ENCODE measurements at places on chromosomes 12 and 14.

- H3K36me3 ChIP-seq: no peaks in the 10 kb centered on the region
- no peak overlapping the region for H3K27ac ChIP-seq
- no peak overlapping the region for H3K4me3 ChIP-seq
- peaks cover 10% of the 10 kb centered on the region for H3K4me1 ChIP-seq
- H3K27me3 ChIP-seq: no peaks in the 10 kb centered on the region
- no peak for DNase-seq
Measured at GRCh38 chr14:61444215-61444768, 122.9 kb downstream of the PRKCH start.

- peaks cover 3% of the 10 kb centered on the region for H3K4me1 ChIP-seq
- H3K36me3 ChIP-seq: no peaks in the 10 kb centered on the region
- no peak overlapping the region for H3K27ac ChIP-seq
- peak; percentile 55 for DNase-seq
- H3K27me3 ChIP-seq: no peaks in the 10 kb centered on the region
- no peak overlapping the region for H3K4me3 ChIP-seq
Measured at GRCh38 chr12:121120323-121120722, 12.4 kb upstream of the P2RX7 start.

DNA sequence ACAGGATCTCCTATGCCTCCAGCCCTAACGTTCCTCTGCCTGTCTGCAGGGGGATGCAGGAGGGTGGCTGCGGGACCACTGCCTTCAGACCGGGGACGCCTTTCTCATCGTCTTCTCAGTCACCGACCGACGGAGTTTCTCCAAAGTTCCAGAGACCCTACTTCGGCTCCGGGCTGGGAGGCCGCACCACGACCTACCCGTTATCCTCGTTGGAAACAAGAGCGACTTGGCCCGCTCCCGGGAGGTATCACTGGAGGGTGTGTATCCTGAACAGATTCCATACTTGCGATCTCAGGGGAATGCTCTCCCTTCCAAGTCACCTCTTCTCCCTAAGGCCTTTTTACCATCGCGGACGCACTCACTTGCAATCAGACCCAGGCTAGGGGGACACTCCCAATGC, 3.0 kb downstream of the REM2 start:
- H3K36me3 ChIP-seq: peaks cover 3% of the 10 kb centered on the region

GRCh38 chr12:1703771-1704722, 13.2 kb downstream of the ADIPOR2 start:
- DNase-seq: no peak
- no peak overlapping the region for H3K27ac ChIP-seq
- H3K4me3 ChIP-seq: no peak overlapping the region
- H3K27me3 ChIP-seq: no peaks in the 10 kb centered on the region

DNA sequence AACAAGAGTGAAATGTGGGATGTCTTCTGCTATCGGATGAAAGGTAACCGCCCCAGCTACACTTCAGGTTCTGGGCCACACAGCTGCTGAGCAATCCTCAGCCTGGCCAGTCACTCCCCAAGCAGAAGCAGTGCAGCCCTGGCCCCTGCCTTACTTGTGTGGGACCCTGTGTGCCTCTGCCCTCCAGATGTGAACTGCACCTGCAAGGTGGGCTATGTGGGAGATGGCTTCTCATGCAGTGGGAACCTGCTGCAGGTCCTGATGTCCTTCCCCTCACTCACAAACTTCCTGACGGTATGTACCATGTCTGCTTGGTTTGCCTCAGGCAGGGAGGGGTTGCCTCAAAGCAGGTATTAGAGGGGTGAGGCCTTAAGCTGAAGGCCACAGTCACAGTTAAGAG, 85.6 kb downstream of the NT5DC3 start:
- H3K27ac ChIP-seq: no peak overlapping the region
- no peaks in the 10 kb centered on the region for H3K27me3 ChIP-seq
- no peaks in the 10 kb centered on the region for H3K36me3 ChIP-seq
- DNase-seq: no peak
- no peaks in the 10 kb centered on the region for H3K4me1 ChIP-seq

DNA sequence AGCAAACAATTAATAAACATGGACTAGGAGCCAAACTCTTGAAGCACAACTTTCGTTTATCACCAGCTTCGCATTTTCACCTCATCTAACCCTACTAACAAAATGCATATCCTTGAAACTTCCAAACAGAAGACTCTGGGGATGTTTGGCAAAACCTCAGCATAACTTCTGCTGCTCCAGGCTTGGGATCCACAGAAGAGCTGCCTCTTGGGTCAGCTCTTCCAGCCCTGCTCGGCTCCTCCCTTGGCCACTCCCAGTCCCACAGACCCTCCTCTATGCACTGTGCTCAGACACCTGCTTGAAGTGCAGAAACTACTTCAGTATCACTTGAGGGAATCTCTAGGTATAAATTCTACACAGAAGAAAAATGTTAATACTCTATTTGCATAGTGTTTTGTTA, 110.0 kb upstream of the AMIGO2 start:
- no peak overlapping the region for H3K4me3 ChIP-seq
- no peaks in the 10 kb centered on the region for H3K27me3 ChIP-seq
- H3K36me3 ChIP-seq: no peaks in the 10 kb centered on the region

- H3K27me3 ChIP-seq: no peaks in the 10 kb centered on the region
- no peak for DNase-seq
- H3K4me3 ChIP-seq: no peak overlapping the region
- no peak overlapping the region for H3K27ac ChIP-seq
- peaks cover 18% of the 10 kb centered on the region for H3K4me1 ChIP-seq
- no peaks in the 10 kb centered on the region for H3K36me3 ChIP-seq
Measured at GRCh38 chr14:100309028-100309737, 2.9 kb upstream of the SLC25A29 start.

- no peak overlapping the region for H3K27ac ChIP-seq
- no peak for DNase-seq
- no peaks in the 10 kb centered on the region for H3K36me3 ChIP-seq
- no peaks in the 10 kb centered on the region for H3K27me3 ChIP-seq
- H3K4me1 ChIP-seq: no peaks in the 10 kb centered on the region
- no peak overlapping the region for H3K4me3 ChIP-seq
Measured at GRCh38 chr14:62097072-62097471, 334.9 kb downstream of the SNAPC1 start.
